GM23248 (cell line): ENCODE measurements at places on chromosomes 3 and 15.
A peak's percentile ranks its signal among the peaks of the same experiment; 100 is the strongest.

GRCh38 chr3:172520301-172520831, 2.9 kb downstream of the TNFSF10 start:
- DNase-seq: peak; percentile 77

- DNase-seq: no peak
Measured at GRCh38 chr3:116020989-116021388, 397.7 kb downstream of the GAP43 start.

GRCh38 chr3:56042326-56042951, 425.8 kb downstream of the ERC2 start:
- DNase-seq: peak; percentile 64

DNA sequence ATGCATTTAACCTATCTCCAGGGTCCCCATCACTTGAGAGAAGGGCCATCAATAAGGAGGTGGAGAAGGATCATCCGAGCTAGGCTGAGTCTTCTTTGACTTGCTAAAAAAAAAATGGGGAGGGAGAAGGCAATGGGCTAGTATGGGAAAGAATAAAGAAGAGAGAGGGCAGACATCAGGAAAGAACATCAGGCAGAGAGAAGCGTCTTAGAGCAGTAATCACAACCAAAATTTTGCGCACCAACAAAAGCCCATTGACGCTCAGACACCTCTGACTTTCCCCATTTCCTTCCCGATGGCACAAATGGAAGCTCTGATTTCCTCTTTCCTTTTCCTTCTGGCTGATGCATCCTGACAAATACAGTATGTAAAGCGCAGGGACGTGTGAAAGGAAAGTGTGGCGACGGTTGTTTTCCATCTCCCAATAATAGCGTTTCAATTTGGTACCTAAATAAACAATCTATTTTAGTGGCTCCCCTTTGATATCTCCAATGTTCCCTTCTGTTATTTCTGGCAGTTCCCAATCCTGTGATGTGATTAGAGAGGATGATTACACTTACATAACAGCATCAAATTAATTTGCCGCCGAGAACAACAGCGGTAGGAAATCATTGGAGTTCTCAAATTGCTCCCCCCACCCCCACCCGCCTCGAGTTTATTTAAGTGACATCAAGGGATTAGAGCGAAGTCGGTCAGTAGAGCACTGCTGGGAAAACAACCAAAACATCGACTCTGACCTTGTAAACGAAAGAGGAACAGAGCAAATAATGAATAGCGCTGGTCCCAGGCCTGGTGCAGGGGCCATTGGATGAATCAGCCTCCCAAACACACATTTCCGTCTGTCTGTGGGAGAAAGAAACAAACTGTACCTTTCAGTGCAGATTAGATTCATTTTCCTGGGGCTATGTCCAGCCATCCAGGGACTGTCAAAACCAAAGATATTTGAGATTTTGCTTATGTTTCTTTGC, 273.3 kb upstream of the ICE2 start:
- no peak for DNase-seq

DNA sequence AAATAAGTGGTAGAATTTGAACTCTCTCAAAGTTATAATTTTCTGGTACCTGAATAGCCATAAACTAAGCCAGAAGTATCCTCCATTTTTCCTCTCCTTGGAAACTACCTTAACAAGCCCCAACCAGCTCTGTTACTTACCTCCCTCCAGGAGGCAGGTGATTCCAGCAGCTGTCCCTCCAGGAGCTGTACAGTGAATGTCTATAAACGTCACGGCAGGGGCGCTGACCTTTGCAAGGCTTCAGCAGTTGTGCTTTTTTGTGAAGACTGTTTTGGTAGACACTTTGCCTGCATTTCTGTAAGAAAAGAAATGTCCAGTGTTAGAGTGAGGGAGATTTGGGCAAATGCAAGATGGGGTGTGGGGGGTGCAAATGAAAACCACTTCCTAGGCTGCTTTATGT, 67.2 kb downstream of the LEO1 start:
- DNase-seq: no peak

- DNase-seq: no peak
Measured at GRCh38 chr3:52324676-52325075, 8.6 kb downstream of the DNAH1 start.

DNA sequence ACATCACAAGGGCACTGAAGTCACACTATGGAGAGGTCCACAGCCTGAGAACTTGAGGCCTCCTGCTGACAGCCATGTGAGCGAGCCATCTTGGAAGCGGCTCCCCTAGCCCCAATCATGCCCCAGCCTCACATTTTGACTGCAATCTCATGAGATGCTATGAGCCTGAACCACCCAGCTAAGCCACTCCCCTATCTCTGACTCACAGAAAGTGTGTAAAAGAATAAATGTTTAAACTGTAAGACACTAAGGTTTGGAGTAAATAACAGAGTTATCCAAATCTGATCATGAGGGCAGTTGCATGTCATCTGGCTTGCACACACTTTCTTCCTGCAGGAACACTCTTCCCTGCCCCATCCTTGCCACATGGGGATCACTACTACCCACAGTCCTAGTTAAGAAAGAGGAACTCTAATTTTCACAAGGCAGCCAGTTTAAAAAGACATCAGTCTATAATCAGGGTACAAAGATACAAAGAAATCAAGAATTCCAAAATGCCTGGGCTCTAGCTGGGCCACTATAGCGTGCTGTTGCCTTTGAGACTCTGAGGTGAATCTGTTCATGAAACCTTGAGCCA, 494.2 kb downstream of the FOXP1 start:
- DNase-seq: peak; percentile 32

GRCh38 chr3:58333206-58334012, 717 bp downstream of the PXK start:
- DNase-seq: peak; percentile 48
